ENCODE measurements at places on chromosomes 11 and 22.

DNA sequence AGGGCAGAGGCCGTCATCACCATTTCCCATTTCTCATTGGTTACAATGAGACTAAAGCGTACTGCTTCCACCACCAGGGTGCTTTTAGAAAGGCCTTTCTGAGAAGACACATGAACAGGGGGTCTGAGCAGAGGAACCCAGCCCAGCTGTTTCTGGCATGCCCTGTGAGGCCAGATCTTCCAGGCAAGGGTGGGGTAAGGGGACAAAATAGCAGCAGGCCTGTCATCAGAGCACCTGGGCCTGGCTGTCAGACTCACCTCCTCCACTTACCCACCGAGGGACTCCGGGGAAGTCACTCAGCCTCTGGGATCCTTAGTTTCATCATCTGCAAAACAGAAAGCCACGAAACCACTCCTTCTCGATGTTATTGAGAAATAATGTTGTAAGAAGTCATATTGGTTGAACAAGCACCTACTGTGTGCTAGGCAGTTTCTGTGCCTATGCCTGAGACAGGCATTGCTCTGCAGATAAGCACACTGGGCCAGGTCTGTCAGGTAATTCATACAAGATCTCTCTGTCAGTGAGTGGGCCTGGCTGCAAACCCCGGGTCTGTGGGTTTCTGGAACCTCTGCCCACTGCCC lies 8.8 kb upstream of the WNT11 start:
- DNase-seq = no peak

DNA sequence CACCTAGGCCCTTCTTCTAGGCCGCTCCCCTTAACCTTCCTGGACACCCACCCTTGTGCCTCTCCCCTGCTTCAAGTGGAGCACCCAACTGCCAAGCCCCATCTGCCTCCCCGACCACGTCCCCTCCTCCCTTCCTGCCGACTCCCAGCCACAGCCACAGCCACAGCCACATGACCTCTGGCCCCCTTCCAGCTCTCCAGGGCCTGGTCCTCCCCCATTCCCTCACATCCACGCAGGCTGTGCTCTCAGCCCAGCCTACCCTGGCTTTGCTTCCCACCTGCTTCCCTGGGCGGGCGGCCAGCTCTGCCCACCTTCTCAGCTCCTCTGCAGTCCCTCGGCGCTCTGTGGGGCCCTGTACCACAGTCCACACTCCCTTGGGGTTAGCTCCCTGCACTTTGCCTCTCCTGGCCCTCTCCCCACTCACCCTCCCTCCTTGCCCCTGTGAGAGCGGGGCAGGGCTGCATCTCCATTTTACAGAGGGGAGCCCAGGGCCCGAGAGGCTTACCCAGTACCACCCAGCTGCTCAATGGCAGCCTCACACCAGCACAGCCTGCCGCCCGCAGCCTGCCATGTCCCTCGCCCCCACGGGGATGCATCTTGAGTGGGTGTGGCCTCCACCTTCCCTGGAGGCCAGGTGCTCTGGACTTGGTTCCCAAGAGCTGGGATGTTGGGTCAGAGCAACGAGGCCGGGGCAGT lies 20.3 kb downstream of the PARVG start:
- no peak for DNase-seq

DNA sequence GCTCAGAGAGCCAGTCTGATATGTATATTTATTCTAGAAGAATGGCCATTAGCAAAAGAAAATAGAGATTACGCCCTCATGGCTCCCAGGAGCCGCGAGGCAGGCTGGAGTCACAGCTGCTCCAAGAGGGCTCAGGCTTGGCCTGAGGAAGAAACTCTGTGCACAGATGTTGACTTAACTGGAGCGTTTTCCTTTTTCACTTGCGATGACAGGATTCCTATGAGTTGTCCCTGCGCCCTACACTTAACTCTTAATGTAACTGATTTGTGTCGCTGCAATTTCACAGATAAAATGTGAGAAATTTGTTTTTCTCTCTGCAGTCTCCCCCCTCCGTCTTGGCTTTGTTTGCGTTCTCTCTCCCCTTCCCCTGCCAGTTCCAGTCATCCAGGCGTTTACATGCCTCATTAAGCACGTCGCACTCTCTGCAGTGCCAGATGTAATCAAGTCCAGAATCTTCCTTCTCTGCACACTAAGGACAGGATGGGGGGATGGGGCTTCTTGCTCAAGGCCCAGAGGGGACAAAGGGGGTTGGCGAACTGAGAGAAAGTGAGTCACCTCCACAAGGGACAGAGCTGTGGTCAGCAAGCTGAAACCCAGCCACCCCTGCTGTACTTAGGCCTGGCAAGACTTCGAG lies 1060.1 kb downstream of the NTM start:
- DNase-seq = no peak

GRCh38 chr11:83970061-83970671 lies 684.0 kb upstream of the CCDC90B start:
- no peak for DNase-seq

DNA sequence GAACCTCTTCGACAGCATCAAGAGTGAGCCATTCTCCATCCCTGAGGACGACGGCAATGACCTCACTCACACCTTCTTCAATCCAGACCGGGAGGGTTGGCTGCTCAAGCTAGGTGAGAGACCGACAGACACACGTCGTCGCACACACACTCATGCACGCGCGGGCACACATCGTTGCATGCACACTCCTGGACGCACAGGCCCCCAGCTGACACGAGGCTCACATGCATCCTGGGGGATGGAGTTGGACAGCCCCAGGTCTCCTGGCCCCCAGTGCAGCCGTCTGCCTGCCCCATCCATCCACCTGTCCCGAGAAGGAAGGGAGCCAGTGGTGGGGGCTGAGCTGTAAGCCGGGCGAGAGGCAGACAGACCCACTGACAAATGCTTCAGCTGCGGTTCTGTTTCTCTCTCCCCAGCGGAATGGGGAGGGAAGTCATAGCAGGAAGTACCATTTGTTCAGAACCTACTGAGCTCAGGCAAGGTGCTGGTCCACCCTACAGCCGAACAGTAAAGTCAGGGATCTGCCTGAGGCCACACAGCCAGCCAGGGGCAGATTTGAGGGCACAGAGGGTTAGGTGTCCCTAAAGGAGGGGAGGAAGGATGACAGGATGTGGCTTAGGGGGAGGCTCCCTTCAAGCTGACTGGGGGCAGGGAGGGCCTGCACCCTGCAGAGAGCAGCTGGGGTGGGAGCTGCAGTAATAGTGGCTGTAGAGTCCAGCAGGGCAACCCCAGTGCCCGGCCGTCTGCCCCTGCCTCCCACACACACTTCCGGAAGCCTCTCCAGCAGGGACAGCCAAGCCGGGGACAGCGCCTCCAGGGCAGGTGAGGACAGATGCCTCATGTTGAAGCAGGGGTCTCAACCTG lies 27.1 kb downstream of the CYTH4 start:
- no peak for DNase-seq

DNA sequence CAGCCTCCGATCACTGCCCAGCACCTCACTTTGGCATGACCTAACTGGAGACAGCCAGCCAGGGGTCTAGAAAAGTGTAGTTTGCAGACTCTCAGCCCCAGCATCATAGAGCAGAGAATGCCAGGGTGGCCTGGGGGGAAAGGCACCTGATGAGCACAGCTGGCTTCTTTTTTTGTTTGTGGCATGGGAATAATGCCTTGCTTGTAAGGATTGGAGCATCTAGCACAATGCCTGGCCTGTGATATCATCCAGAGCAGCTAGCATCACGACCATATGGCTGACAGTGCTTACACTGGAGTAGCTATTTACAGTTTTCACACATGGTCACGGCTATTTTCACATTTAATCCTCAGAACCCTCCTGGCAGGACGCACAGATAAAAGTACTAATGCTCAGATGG lies 594.8 kb upstream of the B3GAT1 start:
- DNase-seq = no peak

GRCh38 chr22:20441631-20442484 lies 4.2 kb upstream of the SCARF2 start:
- DNase-seq = peak; percentile 83

DNA sequence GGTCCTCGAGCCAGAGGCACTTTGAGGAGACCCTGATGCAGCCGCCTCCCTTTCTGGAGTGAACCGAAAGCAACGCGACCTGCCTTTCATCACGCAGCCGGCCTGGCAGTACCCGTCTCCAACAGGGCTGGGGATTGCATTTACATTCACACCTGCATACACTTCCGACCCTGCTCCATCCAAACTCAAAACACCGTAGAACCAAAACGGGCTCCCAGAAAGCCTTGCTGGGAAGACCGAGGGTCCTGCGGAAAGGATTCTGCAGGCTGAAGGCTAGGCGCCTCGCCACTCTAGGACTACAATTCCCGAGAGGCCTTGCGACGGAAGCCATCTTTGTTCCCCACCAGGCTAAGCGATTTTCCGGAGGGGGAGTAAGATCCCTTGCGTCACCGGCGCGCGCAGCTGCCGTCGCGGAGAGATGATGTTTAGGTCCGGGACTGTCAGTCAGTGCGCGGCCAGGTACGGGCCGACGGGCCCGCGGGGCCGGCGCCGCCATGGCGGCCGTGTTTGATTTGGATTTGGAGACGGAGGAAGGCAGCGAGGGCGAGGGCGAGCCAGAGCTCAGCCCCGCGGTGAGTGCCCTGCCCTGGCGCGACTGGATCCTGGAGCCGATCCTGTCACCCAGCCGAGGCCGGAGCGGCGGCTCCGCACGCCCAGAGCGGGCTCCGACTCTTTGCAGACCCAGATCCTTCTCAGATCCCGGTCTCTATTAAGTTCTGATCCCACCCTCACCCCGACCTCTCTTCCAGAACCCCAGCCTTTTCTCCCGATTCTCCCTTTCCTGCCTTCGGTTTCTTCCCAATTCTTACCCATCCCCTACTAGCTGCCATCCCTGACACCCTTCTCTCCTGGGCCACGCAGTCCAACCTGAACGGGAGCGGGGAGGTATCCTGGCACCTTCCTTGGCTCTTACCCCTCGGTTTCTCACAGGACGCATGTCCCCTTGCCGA lies at the start of gene RPS6KB2:
RPS6KB2 (plus strand) TSS at position 443 of the 950 bp plus-strand sequence; CDS start at position 495, 52 bp downstream.
- peak; percentile 98 for DNase-seq

DNA sequence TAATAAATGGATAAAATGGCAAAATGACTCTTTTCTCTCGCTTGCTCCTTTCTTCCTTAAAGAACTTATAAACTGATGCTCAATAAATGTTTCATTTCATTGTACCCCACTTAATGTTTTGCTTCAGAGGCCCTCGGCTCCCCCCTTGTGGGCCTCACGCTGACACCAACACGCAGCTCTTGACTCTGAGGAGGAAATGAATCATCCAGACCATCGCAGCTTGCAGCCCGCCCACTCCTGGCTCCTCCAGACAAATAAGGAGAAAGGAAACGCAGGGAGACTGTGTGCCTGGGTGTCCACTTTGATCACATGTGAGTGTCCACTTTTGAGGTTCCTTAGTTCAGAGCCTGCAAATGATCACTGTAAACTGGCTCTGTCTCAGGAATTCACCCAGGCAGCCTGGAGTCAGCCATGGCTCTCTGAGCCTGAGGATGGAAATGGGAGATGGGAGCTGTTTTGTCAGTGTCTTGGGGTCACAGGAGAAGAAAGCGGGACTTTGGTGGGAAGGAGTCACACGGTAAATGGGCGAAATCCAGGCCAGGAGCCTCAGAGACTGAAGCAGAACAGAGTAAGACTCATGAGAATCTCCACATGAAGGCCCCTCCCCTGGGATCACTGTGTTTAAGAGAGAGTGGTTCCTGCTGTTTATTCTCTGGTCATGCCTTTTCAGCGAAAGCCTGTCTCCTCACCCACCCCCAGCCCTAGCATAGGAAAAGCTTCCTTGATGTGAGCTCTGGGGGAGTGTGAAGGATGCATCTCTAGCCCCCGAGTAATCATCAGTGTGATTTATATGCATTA lies 96.5 kb downstream of the CWC15 start:
- DNase-seq = peak; percentile 93

- DNase-seq = no peak
Measured at GRCh38 chr11:100849901-100850235, 162.8 kb downstream of the ARHGAP42 start.

DNA sequence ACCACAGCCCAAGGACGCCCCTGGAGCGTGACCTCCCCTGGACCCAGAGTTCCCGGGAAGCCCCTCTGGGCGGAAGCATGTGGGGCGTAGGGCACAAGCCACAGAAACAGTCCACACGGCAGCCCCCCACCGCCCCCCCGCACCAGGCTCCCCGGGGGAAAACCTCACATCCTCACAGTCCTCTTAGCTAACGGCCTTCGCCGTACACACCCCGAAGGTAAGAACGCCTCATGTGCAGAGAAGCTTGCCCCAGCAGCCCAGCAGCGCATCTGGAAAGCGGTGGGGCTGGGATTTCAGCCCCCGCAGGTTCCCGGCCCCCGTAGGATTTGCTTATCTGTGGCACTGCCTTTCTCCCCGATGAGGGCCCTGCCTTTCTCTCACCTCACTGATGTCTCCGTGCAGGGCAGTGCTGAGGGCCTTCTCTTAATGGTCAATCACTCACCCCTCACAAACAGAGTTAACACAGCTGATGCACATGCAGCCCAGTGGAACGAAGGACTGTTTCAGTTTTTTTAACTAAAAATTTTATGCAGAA lies 309.2 kb downstream of the BRD1 start:
- DNase-seq = no peak

GRCh38 chr11:130034236-130034635 lies 31.6 kb upstream of the PRDM10 start:
- DNase-seq = no peak

- no peak for DNase-seq
Measured at GRCh38 chr11:86795949-86796348, 4.4 kb upstream of the PRSS23 start.

- DNase-seq = no peak
Measured at GRCh38 chr11:12775955-12776354, 101.7 kb downstream of the TEAD1 start.

DNA sequence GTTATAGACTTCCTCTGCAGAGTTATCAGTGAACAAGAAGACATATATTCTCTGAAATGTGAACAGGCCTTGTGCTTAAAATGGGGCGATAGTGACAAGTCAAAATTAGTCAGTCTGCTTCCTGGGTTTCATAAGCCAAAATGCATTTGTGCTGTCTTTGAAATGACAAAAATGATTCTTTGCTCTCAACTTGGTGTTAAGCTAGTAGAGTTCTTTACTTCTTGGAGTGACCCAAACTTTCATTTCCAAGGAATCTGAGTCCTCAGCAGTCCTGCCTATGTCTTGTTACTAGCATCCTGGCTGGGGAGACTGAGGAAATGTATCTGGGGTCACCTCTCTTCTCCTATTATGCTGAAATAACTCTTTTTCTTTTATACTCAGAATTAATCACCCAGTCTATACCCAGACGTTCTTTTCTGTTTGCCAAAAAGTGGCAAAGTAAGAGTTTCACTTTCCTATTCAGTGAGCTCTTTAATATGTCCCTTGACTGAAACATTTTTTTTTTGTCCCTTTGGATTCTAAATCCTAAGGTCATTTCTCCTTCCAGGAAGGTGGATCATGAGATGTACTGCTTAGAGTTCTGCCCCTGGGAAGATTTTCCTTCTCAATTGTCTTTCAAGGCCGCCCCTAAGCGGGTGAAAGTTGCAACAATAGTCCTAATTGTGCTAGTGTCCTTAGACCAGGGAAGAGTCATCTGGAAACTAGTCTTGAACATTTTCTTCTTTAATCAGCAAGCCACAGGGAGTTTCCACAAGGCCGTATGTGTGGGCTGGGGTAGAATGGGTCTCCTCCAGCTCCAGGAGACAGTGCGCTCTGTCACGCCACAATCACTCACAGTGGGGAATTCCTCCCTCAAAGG lies 53.0 kb upstream of the RDX start:
- DNase-seq = no peak

- DNase-seq = no peak
Measured at GRCh38 chr11:75133976-75134375, 16.9 kb upstream of the SLCO2B1 start.
